ENCODE measurements at places on chromosomes 6 and 20.

DNA sequence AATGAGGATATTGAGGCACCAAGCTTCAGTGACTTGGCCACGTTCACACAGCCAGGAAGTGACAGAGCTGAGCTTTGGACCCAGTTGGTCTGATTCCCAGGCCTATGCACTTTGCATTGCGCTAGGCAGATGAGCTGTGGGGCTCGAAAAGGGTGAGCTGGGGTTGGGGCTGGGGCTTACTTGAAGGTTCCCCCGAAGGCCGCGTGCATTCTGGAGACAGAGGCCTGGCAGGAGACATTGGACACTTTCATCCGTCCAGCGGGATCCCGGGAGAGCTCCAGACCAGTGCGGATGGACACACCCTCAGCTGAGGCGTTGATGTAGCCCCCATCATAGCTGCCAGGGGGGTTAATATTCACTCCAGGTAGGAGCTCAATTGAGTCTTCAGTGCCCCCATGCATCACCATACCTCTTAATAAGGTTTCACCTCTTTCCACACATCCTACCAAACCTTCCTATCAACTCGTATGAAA lies 2.6 kb downstream of the PLTP start:
- no peak for DNase-seq

DNA sequence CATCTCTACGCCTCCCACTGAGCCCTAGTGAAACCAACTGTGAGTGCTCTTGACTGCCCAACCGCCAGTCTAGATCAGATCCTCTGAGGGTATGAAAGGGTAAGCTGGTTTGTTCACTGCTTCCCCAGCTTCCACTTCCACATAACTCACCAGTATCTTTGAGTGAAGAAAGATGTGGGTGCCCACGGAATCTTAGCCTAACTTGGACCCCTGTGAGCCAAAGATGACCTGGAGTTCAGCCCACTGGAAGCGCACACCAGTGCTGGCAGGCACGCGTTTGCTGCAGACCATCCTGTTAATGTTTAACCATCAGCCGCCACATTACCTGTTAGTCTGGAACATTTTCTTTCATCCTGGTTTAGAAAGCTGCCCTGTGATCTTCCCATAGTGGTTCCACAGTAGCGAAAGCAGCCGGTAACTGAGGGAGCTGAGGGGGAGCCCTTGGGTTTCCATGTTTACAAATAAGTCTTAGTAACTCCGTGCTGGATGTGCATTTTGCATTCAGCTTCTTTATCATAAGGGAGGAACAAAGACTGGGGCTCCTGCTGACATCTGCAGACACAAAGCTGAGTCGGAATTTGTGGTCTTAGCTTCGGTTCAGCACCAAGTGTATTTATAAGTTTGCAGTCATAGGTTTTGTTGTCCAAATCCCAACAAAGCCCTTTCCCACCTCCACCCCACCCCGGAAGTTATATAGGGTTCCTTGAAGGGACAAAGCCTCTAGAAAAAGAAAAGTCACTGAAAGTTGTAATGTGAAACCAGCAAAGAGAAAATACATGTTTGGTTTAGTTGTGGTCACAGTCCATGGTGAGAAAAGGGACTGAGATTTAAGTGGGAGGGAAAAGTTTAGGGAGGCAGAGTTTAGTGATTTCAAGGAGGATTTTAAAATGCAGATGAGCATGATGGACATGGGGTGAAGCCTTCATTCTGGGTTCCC lies 71.0 kb downstream of the SSR1 start:
- DNase-seq, result no peak

GRCh38 chr20:14712302-14712739 lies 374.9 kb upstream of the FLRT3 start:
- no peak for DNase-seq

- no peak for DNase-seq
Measured at GRCh38 chr6:128580224-128581110, 60.1 kb upstream of the PTPRK start.

GRCh38 chr6:164025180-164025579 lies 610.7 kb downstream of the QKI start:
- DNase-seq, result no peak

DNA sequence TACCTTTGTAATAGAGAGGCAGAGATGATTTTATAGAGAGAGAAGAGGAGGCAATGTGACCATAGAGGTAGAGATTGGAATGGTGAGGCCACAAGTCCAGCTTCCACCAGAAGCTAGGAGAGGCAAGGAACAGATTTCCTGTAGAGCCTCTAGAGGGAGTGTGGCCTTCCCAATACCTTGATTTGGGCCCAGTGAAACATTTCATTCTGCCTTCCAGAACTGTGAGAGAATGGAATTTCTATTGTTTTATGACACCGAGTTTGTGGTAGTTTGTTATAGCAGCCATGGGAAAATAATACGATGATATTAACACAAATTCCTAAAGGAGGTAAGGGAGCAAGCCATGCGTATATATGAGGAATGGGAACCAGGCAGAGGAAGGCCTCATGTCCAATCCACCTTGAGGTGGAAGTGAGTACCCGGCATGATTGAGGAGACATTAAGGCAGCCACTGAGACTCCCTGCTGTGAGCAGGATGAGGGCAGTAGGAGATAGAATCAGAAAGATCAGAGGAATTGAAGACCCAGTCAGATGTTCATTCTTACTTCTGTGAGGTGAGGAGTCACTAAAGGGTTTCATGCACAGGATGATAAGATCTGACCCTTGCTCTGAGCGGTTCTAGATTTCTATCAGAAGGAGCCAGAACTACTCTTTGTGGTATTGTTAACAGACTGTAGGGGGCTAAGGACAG lies 636.3 kb upstream of the IMPG1 start:
- DNase-seq, result no peak
